AG08395 (cell line): ENCODE measurements at places on chromosomes 3 and 15.

DNA sequence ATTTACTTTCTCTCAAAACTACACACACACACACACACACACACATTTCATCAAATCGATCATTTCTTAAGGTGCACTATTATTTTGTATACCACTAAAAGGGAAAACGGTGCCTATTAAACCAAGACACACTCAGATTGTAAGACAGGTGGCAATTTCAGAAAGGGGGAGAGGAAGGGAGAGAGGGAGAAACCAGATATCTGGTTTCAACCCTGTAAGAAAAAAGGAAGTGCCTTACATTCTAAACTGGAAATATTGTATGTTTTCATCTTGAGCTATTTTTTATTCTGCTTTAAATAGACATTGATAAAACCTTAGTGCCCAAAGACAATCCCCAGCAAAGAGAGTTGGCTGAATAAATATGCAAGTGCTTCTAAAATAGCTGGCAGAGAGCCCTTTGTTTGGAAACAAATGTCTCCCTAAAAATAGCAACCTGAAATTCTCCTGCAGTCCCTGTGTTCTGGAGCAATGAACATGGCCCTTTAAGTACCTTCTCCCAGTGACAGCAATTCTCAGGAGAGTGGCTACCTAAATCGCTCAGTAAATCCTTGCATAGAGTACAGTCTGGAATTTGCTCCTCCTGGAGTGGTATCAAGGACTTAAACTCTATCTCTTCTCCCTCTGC, 85.7 kb downstream of the RARB start:
- DNase-seq = no peak

- no peak for DNase-seq
Observed at GRCh38 chr15:80536231-80536630, 132.0 kb downstream of the ARNT2 start.

DNA sequence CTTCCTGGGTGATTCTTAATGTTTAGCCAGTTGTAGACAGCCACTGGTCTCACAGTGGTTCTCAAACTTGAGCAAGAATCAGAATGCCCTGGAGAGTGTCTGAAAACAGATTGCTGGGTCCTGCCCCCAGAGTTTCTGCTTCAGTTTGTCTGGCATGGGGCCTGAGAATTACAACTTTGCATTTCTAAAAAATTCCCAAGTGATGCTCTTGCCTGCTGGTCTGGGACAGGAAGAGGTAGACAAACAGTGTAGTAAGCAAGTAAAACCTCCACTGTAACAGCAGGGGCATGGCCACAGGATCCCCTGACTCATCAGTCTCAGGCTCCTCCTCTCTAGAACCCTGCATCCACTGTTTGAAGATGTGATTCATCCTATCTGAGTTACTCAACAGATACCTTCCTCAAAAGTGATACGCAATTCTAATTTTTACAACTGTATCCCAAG, 36.5 kb downstream of the DZIP1L start:
- peak; percentile 93 for DNase-seq

- no peak for DNase-seq
Observed at GRCh38 chr3:23152989-23153388, 50.1 kb upstream of the UBE2E2 start.

- DNase-seq = no peak
Observed at GRCh38 chr3:127590282-127590592, 296 bp downstream of the TPRA1 start.

GRCh38 chr3:140303875-140304274, 368.9 kb downstream of the CLSTN2 start:
- no peak for DNase-seq

DNA sequence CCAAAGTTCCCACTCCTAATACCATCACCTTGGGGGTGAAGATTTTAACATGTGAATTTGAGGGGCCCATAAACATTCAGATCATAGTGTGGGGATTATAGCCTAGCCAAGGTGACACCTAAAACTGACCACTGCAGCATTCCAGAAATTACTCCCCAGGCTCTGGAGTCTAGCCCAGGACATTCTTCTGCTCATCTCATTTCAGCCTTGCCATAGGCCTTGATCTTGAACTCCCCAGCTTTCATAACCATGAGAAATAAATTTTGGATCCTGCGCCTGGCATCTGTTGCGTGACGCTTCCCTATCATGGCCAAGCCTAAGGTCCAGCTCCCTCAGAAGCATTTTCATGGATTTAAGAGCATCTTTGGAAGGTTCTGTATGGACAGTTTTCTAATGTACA, 502.9 kb upstream of the THBS1 start:
- peak; percentile 45 for DNase-seq

- peak; percentile 35 for DNase-seq
Observed at GRCh38 chr3:30644615-30645014, 38.2 kb downstream of the TGFBR2 start.

DNA sequence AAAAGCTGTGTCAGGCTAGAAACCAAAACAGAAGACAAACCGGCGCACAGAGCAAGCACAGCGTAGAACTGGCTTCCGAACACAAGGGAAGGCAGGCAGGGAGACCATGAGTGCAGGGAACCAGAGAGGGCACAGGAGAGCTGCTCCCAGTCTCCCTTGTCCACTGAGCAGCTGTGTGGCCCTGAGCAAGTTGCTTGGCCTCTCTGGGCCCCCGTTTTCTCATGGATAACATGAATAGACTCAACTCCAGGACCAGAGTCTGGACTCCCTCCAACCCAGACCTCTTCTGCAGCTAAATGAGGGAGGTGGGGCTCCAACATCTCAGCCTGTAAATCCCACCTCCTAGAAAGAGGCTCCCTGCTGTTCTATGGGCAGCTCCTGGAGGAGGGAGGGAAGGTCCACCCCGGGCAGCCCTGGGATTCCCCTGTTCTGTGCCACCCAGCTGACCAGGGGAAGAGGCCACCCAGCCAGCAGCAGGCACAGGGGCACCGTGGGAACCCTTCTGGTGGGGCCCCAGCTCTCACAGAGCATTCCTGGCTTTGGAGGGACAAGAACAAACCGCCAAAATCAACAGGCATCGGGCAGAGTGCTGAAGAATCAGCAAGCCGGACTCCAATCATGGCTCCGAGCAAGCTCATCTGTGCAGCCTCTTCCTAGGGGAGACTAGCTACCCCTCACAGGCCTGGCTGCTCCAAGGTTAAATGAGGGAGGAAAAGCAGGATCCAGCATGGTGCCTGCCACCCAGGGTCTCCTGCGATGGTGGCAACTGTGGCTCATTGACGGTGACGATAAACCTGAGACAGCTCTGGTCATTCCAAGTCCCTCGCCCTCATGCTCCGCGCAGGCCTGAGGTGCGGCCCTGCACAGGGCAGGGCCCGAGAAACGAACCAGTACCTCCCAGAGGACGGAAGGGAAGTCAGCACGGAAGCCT, 15.1 kb downstream of the XXYLT1 start:
- no peak for DNase-seq

DNA sequence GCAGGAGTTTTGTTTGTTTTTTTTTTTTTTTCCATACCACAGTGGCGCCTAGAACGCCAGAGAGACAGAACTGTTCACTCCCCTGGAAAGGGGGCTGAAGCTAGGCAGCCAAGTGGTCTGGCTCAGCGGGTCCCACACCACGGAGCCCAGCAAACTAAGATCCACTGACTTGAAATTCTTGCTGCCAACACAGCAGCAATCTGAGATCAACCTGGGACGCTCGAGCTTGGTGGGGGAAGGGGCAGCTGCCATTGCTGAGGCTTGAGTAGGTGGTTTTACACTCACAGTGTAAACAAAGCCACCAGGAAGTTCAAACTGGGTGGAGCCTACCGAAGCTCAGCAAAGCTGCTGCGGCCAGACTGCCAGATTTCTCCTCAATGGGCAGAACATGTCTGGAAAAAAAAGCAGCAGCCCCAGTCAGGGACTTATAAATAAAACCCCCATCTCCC, 29.8 kb downstream of the SPICE1 start:
- DNase-seq = no peak

GRCh38 chr3:102741105-102741504, 306.3 kb downstream of the ZPLD1 start:
- DNase-seq = no peak

DNA sequence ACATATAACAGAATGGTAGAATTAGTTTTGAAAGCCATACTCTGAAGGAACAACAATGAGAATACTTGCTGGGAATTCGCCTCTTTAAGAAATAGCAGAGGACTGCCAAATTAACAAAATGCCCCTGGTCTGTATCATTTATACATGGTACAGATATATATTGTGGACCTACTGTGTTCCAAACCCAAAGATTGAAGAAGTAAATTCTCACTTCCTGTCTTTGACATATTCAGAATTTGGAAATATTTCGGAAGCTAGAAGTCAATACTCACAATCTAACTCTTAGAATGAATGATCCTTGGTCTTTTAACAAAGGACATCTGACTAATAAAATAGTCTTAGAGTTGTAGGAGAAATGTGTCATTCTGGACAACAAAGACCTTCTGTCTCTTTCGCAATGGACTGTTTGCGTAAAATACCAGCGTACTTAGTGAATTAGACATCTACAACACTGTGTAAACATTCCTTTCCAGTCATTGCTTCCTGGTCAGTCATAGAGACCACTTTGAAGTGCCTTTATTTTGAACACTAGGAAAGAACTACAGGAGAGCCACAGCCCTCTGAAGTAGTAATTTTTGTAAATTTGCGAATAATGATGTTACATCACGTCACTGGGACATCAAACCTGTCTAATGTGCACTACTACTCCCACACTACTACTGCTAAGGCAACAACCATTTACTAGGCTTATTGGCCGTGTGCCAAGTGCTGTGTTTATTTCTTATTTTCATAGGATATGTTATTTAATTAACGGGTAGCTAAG, 68.0 kb downstream of the CHL1 start:
- DNase-seq = peak; percentile 5

DNA sequence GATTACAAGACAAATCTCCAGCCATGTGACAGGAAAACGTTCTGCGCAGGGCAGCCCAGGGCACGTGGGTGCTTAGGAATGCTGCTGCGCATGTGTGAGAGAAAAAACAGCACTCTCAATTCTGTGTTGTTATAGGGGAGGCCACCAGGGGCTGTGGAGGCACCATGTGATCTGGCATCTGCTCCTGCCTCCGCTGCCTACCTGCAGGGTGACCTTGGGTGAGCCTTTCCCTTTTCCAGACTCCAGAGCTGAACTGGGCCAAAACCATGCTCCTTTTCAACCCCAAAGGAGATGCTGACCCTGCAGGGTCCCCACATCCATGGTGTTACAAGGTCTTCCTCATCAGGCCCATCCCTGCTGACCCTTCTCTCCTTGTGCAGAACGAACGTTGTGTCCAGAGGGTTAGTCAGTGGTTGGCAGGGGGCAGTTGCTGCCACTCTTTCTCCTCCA, 81.5 kb upstream of the RASGRF1 start:
- DNase-seq = no peak

GRCh38 chr15:78225783-78226541, 8.4 kb downstream of the ACSBG1 start:
- no peak for DNase-seq

- DNase-seq = no peak
Observed at GRCh38 chr15:59703979-59704796, 15.1 kb upstream of the BNIP2 start.

DNA sequence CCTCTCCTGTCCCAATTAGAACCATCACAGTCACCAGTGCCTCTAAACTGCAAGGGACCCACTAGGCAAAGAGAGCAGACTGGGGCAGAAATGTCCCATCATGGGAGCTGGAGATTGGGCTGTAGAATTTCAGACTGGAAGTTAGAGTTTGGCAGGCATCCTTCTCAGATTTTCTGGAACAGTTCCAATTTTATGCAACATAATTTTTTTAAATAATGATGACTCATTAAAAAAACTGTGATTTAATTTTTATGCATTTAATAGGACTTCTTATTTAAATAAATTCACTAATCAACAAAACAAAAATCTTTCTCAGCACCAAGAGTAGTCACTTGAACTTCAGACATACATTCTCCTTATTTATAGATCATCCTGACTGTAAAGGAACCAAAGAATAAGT, 84.6 kb upstream of the SLC7A14 start:
- DNase-seq = no peak

GRCh38 chr3:122795674-122796195, 866 bp downstream of the SLC49A4 start:
- no peak for DNase-seq

- peak; percentile 67 for DNase-seq
Observed at GRCh38 chr3:189488241-189488767, 142.9 kb upstream of the TP63 start.

- no peak for DNase-seq
Observed at GRCh38 chr15:25689592-25689991, 173.5 kb downstream of the ATP10A start.

DNA sequence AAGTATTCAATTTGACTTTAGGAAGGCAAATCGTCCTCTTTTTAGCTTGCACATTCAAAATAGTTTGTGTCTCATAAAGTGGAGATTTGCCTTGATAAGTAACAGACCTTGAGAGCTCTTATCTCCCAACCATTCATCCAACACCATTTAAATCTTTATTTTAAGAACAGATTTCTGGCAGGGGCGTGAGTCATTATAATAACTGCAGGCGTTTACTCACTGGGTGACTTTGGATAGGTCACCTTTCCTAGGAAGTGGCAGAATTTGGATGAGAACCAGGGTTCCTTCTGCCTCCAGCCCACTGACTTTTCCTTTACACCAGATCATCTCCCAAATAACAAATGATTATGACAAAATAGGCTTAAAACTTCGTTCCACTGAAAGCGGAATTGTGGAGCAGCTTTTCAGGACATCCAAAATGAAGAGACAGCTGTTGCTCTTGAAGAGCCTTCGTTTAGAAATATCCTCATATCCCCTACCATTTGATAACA, 5.0 kb downstream of the LMCD1 start:
- DNase-seq = no peak

DNA sequence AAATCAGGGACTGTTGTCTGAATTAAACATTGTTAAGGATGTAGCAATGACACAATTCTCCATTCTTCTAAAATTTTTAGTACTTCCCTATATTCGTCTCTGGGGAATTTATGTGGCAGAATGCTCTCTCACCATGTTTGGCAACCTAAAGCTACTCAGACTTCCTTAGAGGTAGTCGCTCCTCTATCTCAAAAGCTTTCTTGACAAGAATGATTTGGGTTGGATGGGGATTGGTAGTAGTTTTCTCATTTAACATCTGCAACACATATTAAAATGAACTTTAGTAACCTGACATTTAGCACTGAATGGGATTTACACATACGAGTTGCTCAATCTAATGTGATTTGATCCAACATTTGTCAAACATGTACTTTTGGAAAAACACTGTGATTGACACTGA, 233.3 kb downstream of the RBMS3 start:
- DNase-seq = no peak

DNA sequence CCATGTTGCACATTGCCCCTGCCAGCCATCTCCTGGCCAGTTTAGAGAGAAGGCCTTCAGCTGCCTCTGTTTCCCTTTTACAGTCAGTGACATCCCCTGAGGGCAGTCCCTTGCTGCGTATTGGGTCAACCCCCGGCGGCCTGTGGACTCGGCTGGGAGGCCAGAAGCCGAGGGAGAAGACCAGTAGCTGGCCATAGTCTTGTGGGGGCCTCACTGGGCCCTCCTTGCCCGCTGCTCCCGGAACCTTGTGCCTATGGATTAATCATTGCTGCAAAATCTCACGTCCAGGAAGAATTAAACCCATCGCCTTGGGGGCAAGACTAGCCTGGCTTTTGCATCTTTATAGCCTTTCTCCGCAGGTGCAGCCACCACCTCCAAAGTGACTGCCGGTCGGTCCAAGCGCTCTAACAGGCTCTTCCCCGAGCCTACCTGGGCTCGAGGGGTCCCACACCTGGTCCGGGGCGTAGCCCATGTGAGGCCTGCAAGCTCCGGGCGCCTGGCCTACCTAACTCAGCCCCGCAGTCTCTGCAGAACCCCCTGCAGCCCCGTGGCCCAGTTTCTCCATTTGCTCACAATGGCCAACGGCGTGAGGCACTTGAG, 870 bp upstream of the CHAC1 start:
- DNase-seq = no peak
